Activated CD4-positive, alpha-beta memory T cell treated with anti-CD3 and anti-CD28 coated beads for 36 hours (primary cell): ENCODE measurements at places on chromosomes 5 and 9. TPM values are rescaled to one million over a fixed set of nuclear protein-coding genes. Genes with fewer than 3 reads are reported as not detected.

UGT3A2 gene
- not detected for total RNA-seq

POU4F3 gene
- not detected for total RNA-seq

- H3K27me3 ChIP-seq = no peaks in the 10 kb centered on the region
- H3K36me3 ChIP-seq = no peaks in the 10 kb centered on the region
- H3K4me3 ChIP-seq = no peak overlapping the region
Measured at GRCh38 chr9:108002371-108002956, 512.9 kb upstream of the KLF4 start.

DNA sequence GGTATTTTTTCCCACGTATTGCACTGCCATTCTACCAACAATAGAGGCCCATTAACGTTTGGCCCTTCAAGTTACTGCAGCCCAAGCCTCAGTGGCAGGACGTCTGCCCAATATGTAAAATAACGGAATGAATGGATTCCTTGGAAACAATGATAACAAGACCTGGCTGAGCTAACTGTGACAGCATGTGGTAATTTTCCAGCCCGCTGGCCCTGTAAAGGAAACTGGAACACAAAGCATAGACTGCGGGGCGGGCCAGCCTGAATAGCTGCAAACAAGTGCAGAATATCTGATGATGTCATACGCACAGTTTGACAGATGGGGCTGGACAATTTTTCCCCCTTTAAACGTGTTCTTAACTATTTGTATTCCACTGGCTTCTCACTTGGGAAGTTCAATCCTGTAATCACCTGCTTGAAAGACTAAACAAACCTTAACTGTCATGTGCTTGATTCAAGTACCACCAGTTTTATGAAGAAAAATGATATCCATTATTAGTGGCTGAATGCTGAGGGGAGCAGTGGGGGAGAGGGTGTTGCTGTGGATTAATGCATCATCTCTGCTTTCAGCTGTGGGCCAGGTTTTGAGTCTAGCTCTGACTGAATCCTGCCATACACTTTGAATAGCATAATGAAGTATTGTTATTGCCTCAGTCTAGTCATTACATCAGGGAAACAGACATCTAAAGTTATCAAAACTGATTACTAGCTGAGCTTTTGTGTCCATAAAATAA, 323.9 kb downstream of the TMEM161B start:
- H3K27me3 ChIP-seq = peaks cover 2% of the 10 kb centered on the region
- DNase-seq = no peak
- H3K36me3 ChIP-seq = no peaks in the 10 kb centered on the region
- no peaks in the 10 kb centered on the region for H3K4me1 ChIP-seq

- H3K27ac ChIP-seq = no peak overlapping the region
- no peaks in the 10 kb centered on the region for H3K4me1 ChIP-seq
- DNase-seq = no peak
- no peaks in the 10 kb centered on the region for H3K36me3 ChIP-seq
- no peak overlapping the region for H3K4me3 ChIP-seq
- H3K27me3 ChIP-seq = no peaks in the 10 kb centered on the region
Measured at GRCh38 chr5:172356047-172356446, 72.5 kb upstream of the UBTD2 start.
